Stimulated activated CD8-positive, alpha-beta memory T cell treated with anti-CD3 and anti-CD28 coated beads, Interleukin-2, amount 100 ng/mL, for 1 hour (primary cell): ENCODE measurements at places on chromosomes 4 and X.

- DNase-seq, result no peak
These were observed 143.0 kb upstream of the PLAC1 start for GRCh38 chrX:134801267-134801666.

DNA sequence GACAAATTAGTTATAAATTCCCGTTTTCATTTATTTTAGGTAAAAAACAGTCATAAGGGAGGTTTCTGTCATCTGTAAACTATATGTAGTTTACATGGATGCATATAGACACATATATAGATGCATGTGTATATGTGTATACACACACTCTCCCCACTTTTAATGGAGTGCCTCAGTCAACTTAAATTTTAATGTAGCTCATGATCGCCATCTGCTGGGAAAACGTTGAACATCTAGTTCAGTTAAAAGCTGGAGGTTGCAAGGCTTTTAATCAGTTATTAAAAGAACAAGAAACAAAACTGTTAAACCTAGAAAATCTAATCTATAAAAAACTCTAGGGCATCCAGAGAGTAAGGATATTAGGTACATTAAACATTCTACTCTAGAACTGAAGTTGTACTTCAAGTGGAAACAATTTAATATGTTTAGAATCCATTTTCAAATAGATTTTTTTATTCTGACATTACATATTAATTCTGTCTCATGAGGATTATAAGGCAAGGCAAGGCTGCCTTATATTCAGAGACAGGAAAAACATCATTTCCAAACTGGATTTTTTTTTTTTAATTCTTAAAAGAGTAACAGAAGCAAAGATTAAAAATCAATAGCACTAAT lies 122.6 kb downstream of the SHISA3 start:
- peak; percentile 2 for DNase-seq

DNA sequence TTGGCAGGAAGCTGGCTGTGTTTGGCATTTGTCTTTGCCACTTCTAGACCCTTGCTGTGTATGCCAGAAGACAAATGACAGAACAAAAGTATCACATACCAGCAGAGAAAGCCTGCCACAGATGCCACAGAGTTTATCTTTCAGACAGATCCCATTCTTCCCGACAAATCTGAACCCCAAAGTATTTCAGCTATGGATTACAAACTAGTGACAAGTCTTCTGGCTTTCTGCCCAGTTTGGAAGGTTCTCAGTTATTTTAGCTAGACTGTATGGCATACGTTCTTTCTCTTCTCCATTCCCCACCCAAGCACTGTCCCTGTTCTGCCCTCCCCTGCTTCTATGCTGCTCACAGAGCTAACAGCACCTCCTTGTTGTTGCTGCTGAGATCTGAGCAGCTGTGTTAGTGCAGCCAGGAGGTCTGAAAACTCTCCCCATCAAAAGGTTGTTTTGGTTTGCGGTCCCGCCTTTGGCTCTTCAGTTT lies 236.7 kb downstream of the FRAS1 start:
- no peak for DNase-seq

GRCh38 chr4:115360431-115360830 lies 247.0 kb upstream of the NDST4 start:
- DNase-seq, result no peak

- DNase-seq, result no peak
These were observed 224.0 kb upstream of the HHIP start for GRCh38 chr4:144421839-144422565.

- DNase-seq, result no peak
These were observed 6.4 kb downstream of the LRPAP1 start for GRCh38 chr4:3525532-3526430.

GRCh38 chr4:8105306-8106100 lies 53.1 kb downstream of the ABLIM2 start:
- DNase-seq, result no peak

GRCh38 chr4:72295966-72296557 lies 264.3 kb downstream of the NPFFR2 start:
- no peak for DNase-seq

DNA sequence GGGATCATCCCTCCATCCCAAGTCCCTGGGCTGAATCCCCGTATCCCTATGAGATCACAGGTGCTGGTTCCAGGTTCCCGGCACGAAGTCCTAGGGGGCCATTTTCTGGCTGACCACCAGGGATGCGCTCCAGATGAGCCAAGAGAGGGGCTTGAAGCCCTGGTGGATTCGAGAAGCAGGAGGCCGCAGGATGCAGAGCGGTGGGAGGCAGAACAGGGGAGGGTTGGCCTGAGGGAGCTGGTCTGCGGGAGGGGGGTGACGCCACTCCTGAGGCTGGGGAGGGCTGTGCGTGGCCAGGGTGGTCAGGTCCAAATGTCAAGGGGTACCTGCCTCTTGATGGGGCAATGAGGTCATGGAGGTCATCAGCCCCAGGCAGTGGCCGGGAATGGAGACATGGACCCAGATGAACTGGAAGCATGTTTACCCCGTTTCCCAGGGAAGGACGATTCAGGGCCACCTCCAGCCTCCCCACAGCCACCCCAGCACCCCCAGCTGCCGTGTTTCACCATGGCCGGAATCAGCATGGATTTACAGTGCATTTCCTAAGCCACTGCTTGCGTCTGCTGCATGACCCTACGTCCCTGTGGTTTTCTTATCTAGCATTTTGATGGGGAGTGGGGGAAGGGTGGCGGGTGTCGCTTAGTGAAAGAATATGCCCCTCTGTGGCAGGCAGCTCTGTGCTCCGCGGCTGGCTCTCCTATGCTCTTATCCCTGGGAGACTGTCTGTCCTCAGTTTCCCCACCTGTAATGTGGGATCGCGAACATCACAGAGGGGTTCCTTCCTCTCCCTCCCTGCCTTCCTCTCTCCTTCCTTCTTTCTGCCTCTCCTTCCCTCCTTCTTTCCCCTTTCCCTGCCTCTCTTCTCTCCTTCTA lies 17.0 kb upstream of the HTRA3 start:
- DNase-seq, result no peak

DNA sequence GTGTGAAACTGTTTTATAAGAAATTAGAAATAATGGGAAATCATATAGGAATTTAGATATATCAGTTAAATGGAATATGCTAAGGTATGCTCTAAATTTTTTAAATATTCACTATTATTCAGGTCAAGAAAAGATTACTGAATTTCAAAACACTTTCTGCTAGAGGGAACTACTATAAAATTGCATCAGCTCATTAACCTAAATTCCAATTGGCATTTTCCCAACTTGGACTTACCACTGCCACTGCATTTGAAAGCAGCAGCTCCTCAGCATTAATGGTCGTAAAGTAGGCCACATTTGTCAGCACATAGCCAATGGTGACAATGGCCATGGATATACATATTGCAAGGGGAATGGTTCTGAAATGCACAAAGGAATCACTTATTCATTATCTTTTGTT lies 57.3 kb downstream of the SLC7A11 start:
- DNase-seq, result no peak

DNA sequence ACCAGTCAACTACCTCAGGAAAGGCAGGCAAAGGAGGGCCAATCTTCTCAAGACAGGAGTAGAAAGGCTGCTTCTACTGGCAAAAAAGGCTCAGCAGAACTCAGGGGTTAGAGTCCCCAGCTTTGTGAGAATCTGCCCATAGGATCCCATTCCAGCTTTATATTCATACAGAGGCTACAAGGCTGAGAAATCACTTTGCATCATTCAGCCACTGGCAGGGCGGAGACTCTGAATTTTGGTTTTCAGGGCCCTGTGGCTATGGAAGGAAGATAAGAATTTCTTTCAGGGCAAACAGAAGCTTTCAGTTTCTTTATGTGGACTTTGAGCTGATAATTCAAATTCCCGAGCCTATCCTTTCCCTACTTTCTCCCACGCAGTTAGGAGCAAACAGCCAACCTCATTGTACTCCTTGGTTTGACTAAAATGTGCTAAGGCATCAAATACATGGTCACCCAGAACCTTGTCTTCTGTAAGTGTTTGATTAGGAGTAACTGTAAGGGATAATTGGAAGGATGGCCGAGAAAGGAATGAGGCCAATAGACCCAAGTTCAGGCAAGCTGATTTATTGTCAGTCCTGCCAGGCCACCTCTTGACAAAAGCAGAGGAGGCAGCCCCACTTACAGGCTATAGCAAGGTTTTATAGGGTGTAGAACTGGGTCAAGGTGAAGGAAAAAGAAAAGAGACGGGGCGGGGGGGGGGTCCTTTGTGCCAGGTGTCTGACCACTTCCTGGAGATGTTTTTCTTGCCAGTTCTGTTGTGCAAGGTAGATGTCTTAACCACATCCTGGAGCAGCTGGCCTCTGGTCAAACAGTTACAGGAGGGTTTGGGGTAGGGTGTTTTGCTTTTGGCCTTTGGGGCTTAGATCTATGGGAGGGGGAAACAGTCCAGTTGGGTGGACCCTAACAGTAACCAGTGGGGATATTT lies 165.3 kb upstream of the PPP1R2C start:
- DNase-seq, result no peak

GRCh38 chr4:168076989-168077725 lies 15.2 kb upstream of the ANXA10 start:
- DNase-seq, result no peak

- DNase-seq, result no peak
These were observed 239.6 kb downstream of the GBA3 start for GRCh38 chr4:22932326-22932725.

- DNase-seq, result no peak
These were observed 2.8 kb downstream of the NHS start for GRCh38 chrX:17377795-17378194.

- no peak for DNase-seq
These were observed 849.6 kb upstream of the POU3F4 start for GRCh38 chrX:82658492-82658891.

DNA sequence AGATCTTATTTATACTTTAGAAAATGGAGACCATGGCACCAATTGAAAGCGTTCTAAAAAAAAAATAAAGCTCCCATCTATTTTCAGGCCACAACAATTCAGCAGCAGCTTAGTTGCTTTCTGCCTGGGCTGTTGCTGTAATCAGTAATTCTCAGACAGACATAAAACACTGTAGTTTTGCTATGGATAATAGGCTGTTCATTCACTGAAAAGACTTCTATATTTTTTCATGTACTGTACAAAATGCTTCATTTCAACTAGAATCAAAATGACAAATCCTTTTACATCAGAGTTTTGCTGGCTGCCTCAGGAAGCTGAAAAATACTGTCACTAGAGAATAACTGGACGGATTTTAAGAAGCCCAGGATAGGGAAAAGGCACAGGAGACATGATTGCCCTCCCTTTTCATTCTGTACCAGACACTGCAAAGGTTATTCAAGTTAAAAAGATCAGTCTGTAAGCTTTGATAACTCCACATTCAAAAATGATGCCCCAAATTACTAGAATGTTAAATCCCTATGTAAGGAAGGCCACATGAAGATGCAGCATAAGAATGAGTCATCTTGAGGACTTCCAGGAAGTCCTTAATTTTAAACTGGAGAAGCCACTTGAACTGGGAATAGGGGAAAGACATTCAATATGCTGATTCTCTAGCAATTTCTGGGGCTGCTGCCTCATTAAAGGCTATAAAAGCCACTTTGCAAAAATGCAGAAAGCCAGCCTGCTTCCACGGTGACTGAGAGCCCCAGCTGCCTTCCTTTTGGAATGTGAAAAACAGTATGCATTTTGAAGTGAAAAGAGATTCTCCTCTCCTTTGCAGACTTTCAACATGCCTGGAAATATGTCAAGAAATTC lies 403.2 kb upstream of the RASGEF1B start:
- DNase-seq, result no peak

- no peak for DNase-seq
These were observed 78.4 kb upstream of the FUNDC1 start for GRCh38 chrX:44621078-44621477.

- DNase-seq, result no peak
These were observed 68.6 kb downstream of the CAMK2D start for GRCh38 chr4:113692809-113693411.

- DNase-seq, result no peak
These were observed at the start of gene RNF212 for GRCh38 chr4:1113311-1114009. Gene RNF212, minus strand, starts transcription at chr4:1113564. Its CDS starts 100 bp downstream, at chr4:1113464.

GRCh38 chr4:153027866-153028265 lies 91.7 kb downstream of the FHDC1 start:
- no peak for DNase-seq

DNA sequence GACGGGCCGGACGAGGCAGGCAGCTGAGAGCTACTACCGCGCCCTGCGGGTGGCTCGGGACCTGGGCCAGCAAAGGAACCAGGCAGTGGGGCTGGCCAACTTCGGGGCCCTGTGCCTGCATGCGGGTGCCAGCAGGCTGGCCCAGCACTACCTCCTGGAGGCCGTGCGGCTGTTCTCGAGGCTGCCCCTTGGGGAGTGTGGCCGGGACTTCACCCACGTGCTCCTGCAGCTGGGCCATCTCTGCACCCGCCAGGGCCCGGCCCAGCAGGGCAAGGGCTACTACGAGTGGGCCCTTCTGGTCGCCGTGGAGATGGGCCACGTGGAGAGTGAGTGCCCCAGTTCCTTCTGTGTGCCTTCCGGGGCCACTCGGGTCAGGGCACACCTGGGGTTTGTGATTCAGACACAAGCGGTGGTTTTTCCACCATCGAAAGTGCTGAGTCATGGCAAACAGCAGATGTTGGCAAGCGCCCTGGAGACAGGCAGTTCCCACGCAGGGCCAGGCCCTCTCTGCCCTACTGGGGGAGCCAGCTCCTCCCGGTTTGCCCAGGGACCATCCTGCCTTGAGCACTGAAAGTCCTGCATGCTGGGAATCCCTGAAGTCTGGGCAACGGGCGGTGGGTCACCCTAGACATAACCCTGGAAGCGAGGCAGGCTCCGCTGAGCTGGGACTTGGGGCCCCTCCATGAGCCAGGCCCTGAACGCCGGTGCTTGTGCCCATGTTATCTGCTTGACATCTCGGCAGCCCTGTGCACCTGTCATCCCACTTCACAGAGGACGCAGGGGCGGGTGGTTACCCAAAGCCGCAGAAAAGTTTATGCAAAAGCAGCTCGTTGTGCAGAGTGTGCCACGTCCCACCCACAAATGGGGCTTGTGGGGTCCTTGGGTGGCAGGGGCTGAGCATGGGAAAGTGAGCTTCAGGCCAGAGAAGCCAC lies 29.5 kb downstream of the SH3TC1 start:
- DNase-seq, result peak; percentile 7

- no peak for DNase-seq
These were observed 180.4 kb downstream of the SLIT2 start for GRCh38 chr4:20432088-20432487.

- DNase-seq, result no peak
These were observed 168.6 kb upstream of the CLNK start for GRCh38 chr4:10853196-10853595.

GRCh38 chr4:56976837-56977320 lies 527 bp downstream of the NOA1 start:
- no peak for DNase-seq

DNA sequence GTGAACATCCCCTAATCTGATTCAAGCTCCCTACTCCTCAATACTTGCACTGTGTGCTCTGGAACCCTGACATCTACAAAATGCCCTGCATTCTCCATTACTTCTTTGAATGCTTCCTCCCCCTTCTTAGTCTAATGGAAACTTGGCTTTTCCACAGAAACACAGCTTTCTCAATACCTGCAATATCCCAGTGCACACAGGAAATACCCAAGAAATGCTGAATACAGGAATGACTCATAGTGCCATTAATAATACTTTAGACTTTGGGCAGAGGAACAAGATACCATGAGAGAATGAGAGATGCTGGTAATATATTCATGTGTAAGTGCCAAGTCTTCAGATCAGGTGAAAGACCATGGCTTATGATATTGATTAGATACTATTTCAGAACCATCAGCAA lies 5.6 kb downstream of the QRFPR start:
- DNase-seq, result no peak
